ENCODE measurements at places on chromosomes 5 and 9.
A peak's percentile ranks its signal among the peaks of the same experiment; 100 is the strongest.

DNA sequence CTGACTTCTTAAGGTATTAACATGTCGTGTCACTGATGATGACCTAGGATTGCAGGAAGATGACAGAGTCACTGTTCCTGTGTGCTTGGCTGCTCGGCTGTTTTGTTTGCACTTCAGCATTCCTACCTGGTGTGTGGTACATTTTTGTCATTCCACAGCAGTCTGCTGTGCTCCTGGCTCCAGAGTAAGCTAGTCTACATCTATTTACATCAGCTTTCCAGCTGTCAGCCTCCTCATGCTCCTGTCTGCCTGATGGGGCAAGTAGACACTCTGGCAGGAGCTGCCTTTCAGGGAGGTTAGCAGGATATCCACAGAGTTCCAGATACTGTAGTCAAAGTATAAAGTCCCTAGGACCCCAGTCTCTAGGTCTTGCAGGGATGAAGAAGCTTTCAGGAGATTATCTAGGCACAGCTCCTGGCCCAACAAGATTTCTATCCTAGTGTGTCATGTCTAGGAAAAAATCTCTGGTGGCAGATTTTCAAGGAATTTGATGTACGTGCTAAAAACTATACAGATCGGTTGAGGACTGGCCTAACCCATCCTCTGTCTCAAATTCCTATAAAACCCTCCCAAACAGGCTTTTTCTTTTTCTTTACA, 28.4 kb downstream of the RUSC2 start:
- no peak for DNase-seq

DNA sequence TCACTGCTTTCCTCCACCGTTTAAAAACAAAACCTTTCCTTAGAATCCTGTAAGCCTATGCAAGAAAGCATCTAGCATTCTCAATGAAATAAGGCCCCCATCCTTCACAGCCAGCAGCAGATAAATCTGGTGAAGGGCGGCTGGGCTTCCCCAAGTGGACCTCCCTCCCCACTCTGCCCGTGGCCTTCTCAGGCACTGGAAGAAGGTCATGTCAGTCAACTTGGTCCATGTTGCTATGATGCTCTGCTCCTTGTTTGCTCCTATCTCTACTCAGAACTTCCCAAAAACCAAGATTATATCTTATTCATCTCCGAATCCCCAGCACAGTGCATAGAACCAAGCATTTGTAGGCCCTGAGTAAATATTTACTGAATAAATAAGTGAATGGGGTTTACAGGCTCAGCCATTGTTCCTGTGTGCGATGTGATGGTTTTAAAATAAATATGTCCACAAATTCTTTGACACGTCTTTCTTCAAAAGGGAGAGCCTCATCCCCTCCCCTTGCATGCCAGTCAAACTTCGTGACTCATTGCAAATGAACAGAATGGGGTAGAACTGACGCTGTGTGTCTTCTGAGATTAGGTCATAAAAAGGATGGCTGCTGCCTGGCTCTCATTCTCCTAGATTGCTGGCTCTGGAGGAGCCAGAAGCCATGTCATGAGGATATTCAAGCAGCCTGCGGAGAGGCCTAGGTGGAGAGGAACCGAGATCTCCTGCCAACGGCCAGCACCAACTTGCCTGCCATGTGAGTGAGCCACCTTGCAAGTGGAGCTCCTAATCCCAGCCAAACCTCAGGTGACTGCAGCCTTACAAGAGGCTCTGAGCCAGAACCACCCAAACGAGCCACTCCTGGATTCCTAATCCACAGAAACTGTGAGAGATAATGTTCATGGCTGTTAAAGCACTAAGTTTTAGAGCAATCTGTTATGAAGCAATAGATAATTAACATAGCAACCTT, 70.5 kb downstream of the MED27 start:
- DNase-seq, result no peak

GRCh38 chr9:111857555-111858211, 38.9 kb upstream of the UGCG start:
- no peak for DNase-seq

DNA sequence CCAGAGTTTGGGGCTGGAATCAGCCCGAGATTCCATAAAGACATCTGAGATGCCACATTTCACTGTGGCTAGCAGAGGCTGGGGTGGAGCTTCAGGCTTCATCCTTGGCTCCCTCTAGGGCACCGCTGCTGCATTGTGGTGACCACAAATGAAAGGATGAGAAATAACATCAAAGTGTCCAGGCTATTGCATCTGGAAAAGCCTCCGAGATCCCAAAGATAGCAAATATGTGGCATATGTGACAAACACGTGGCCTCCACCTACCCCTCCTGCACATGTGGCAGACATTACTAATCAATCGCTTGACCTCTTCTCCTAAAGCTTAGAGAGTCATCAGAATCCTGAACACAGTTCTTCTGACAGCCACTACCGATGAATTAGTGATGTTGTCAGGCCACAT, 4.5 kb downstream of the SPARC start:
- no peak for DNase-seq

DNA sequence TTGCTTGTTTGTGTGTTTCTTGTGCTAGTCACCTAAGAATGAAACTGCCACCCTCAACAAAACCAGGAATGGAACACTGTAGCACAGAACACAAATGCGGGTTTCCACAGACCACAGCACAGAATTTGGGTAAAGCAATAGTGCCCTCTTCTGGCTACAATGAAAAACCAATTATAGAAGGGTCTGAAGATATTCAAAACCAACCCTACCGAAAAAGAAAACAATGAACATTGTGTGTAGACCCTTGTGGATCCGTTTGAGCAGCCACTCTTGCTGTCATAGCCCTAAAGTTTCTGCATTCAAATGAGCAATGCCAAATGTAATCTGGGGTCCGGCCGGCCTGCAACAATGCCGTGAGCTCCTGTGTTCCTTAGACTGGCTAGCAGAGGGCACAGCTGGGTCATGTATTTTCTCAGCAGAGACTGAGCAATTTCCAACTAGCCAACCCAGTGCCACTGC, 8.3 kb upstream of the ENC1 start:
- DNase-seq, result peak; percentile 80

DNA sequence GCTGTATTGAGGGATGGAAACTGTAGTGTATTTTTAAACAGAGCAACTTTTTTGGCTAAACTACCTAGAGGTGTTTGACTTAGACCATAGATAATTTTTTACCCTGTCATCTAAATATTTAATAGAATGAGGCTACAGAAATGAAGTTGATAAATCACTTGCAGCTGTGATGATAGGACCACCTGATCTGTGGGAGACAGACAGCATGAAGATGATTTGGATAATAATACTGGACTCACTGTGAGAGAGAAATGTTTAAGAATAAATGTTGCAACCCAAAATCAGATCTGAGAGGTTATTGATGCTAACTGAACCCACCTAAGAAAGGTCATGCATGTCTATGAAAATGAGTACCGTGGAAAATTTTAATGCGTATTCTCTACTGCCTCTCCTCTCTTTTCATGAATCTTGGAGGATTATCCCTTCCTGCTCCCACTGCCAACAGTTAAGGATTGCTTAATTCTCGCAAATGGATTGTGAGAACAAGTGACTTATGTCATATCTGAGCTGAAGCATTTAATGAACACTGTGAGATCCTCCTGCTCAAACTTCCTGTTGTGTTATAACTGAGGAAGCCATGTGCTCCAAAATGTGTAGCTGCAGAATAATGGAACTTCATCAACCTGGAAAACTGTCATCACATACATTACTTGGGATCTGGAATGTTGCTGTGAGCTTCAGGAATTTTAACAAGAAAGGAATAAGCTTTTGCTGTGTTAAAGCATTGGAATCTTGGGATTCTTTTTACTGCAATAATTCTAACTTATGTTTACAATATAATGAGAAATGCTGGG, 617.9 kb upstream of the CDH18 start:
- DNase-seq, result no peak

DNA sequence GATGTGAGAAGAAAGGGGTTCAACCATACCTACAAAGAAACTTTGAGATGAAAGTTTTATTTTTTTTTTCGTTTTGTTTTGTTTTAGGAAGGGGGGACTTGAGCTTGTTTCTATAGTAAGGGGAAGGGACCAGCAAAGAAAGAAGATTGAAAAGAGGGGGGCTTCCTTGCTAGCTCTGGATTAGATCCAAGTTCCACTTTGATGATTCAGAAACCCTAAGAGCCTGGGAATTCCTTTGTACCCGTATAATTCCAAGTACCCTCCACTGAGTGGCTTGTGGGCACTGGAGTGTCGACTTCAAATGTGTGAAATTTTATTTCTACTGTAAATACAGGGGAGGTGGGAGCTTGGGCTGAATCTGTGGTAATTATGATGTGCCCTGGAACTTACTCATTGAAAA, 10.9 kb downstream of the MAMDC2 start:
- no peak for DNase-seq

DNA sequence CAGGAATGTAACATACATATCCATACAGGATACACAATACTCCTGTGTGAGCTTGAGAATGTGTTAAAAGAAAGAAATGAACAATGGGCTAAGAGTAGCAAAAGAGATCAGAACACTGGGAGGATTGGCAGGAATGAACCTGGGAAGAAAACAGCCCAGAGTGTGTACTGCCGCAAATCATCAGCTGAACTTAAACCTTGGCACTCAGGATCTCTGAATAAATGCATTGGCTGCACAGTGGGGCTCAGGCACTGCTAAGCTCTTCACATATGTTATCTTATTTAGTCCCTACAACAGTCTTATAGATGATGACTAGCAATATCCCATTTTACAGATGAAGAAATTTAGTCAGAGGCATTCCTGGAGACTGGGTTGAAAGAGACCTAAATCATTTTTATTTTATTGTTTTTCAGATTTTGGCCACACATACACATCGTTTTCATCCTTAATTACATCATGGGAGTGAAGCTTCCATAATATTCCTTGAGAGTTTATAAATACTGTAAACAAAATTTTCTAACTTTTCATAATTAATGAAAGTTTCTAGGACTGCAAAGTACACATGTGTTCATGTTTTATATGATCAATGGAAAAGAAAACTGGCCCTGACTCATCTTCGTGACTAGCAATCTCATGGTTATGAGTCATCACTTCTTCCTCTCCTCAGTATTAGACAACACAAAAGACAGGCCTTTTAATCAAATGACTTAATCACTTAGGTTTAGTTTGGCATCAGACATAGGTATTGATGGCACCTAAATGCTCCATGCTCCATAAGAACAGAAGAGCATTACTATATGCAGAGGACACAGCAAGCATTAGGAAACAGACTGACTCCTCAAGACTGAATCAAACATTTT, 59.2 kb downstream of the CDH18 start:
- DNase-seq, result no peak

GRCh38 chr9:6272229-6272598, 56.0 kb upstream of the TPD52L3 start:
- DNase-seq, result no peak

DNA sequence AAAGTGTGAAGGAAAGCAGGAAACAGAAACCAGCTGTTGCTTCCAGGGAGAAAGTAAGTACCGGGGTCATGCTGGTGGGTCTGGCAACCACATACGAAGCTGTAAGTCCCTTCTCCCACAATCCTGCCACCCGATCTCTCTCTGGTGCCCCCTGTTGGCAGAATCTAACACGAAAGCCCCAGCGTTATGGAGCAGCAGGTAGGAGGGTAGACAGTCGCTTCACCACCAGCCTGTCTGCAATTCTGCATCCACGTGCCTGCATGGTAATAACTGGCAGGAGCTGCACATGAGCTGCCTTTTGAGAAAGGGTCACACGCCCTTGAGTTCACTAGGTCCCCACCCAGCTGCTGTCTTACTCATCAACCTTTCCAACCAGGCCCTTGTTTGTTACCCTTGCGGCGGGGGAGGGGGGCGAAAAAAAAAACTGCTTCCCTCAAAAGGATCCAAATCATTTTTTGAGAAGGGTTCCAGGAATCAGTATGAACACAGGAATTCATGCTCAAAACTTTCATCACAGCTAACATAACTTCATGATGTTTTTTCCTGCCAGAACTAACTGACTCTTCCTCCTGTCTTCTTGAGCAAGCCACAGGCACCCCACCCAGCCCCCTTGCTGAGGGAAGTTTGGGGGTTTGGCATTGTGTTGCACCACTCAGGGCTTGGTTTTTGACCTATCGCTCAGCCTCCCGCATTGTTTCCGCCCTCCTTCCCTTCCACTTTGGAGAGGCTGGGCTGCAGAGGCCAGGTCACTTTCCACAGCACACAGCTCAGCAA, 19.6 kb upstream of the TMEM252 start:
- no peak for DNase-seq

- DNase-seq, result no peak
These were observed 4.8 kb upstream of the TMEM171 start for GRCh38 chr5:73115399-73116051.

DNA sequence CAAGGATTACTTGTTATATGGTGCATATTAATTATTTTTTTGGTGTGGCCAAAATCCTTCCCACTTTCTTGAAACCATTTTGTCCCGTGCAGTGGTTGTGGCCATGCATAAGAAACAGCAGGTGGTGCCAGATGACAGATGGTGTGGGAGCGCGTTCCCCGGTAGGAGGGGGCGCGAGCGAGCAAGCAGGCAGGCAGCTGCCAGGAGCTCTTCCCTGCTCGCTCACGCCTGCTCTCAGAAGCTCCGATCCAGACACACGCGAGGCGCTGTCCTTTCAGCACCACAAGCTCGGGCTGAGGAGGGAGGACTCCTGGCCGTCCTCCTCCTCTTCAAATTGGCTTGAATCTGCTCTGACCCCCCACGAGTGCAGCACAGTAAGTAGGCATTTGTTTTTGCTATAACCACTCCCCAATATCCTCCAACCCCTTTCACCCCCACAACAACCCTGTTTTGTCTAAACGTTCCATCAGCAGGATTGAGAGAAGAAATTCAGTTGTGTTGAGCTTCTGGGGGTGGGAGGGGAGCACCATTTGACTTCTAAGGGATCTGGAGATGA, at the start of gene NSG2:
Gene NSG2 (plus strand): TSS at position 237 of the 556 bp plus-strand sequence. CDS start 1,050 bp downstream, outside the sequence.
- DNase-seq, result peak; percentile 80
